NCI-H1436 (cell line): ENCODE measurements at places on chromosomes 3 and 15.

- DNase-seq, result no peak
Measured at GRCh38 chr3:9779721-9780457, 10.1 kb upstream of the CAMK1 start.

DNA sequence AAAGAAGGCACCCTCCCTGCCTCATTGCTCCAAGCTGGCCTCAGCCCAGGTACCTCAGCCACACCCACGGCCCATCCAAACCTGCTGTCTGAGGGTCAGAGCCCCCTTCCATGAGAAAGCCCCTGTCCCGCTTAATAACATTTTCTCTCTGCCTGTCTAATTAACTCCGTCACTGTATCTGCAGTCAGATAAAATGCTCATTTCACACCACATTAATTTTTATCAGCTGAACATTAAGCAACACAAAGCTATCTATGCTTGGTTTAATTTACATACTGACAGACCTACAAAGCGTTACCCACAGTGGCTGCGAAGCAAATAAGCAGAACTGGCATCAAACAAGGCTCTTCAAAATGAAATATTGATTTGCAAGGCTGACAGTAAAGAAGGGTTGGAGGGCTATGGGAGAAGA, 309.8 kb upstream of the ICE2 start:
- DNase-seq, result no peak

DNA sequence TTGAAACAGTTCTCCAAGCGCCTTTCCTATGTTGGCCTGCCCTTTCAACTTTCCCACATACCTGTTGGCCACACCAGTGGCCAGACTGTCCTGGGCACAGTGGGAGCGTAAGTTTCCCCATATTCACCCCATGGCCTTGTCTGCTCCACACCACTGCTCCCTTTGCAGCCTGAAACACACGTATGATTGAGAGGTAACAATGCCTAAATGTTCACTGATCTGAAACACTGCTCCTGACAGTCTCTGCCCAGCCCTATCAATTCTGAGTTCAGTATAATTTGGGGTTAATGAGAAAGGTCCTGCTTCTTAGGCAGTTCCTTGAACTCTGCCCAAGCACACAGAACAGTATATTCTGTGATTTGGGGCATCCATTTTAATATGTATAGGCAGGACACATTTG, 52.2 kb downstream of the ANXA2 start:
- DNase-seq, result no peak

DNA sequence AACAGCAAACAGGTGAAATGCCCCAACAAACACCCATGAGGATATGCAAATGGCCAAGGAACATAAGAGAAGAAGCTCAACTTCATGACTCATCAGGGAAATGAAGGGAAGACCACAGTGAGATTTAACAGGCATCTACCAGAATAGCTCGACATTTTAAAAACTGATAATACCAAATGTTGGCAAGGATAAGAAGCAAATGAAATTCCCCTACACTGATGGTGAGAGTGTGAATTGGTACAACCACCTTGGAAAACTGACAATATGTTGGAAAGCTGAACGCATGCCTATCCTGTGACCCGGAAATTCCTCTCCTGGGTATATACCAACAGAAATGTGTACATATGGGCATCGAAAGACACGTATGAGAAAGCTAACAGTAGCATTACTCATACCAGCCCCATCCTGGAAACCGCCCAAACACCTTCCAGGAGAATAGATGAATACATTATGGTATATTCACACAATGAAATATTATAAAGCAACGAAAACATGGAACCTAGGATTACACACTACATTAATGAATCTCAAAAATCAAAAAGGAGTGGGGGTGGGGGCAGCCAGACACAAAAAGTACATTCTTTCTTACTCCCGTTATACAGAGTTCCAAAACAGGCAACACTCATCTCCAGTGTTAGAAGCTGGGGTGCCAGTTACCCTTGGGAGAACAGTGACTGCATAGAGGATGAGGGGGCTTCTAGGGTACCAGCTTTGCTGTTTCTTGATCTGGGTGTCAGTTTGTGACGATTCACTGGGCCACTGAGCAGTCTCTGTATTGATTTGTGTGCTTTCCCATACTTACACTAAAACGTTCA, 16.9 kb downstream of the RFTN1 start:
- DNase-seq, result no peak

- DNase-seq, result no peak
Measured at GRCh38 chr3:179933914-179934313, 102.8 kb downstream of the PEX5L start.

GRCh38 chr15:98580572-98580971, 67.8 kb upstream of the IGF1R start:
- no peak for DNase-seq

- no peak for DNase-seq
Measured at GRCh38 chr15:100696452-100696851, 94.1 kb downstream of the ASB7 start.

- DNase-seq, result peak; percentile 23
Measured at GRCh38 chr15:98067339-98067738, 106.8 kb downstream of the ARRDC4 start.

DNA sequence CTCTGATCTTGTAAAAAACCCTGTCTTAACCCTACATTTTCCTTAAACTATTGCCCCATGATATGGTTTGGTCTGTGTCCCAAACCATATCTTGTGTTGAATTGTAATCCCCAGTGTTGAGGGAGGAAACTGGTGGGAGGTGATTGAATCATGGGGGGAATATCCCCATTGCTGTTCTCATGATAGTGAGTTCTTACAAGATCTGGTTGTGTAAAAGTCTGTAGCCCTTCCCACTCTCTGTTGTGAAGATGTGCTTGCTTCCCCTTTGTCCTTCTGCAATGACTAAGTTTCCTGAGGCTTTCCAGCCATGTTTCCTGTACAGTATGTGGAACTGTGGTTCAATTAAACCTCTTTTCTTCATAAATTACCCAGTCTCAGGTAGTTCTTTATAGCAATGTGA, 881.4 kb downstream of the DIPK2A start:
- no peak for DNase-seq

GRCh38 chr3:186208296-186208989, 99.6 kb upstream of the ETV5 start:
- no peak for DNase-seq

DNA sequence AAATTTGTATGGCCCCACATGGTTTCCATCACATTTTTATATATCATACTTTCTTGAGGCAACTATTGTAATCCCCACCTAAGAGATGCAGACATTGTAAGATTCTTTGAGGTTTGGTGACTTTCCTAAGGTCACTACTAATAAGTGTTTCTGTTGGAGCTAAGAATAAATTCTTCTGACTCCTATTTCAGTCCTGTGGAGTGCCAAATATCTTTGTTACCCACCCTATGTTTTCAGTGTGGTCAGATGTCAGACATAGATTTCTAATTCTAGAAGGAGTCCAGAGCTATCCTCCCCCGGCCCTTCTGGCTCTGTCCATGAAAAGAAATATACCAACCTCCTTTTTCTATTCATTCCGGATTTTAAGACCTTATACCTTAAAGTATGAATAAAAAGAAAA, 46.2 kb upstream of the FILIP1L start:
- no peak for DNase-seq

- no peak for DNase-seq
Measured at GRCh38 chr3:89256882-89257281, 149.5 kb downstream of the EPHA3 start.

- no peak for DNase-seq
Measured at GRCh38 chr15:75599401-75599800, 20.3 kb upstream of the PTPN9 start.

DNA sequence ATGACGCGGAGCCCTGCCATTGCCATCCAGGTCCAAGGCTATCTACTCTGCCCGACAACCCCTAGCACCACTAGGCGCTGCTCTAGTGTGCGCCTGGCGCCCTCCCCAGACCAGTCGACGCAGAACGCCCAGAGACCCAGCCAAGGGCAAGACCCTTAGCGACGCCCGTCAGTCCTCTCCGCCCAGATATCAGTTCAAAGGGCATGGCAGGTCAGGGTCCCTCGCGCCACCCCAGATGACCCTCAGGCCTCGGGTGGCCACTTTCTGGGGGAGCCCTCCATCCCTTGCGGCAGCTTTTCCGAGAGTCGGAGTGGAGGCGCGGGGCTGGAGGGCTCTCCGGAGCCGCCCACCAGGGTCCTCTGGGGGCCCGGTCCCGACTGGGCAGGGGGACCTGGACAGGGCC, 371 bp upstream of the CLSTN2 start:
- peak; percentile 89 for DNase-seq

- DNase-seq, result no peak
Measured at GRCh38 chr3:123296261-123296660, 94.5 kb downstream of the SEC22A start.

DNA sequence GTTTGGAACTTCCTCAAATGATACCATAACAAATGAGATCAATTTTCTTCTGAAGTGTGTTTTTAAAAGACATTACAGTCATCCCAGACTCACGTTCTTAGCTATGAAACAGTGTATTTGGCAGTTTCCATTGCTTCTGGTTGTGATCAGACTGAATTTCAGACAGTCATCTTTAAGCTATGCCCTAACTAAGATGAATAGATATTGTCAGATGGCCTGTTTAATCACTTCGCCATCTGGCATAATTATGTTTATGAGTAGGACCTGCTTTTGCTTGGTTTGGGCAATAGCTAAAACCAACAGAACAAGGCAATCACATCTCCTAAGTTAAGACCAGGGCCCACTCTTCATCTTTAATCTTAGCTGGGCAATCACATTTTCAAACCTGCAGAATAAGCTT, 313.1 kb downstream of the SV2B start:
- no peak for DNase-seq

DNA sequence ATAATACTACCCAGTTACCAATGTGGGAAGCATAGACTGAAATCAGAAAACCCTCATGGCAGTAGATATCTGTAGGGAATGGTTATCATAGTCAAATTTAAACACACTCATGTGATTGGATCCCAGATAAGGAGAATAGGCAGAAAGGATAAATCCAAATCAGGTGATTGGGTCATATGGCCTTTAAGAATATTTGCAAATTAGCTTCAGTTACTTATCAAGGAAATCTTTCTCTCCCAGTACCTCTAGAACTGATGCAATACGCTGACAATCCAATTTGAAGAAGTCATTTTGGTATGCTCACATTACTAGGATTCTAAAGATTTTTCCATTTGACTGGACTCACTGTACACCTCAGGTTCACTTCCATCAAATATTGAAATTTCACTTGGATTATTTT, 87.7 kb upstream of the MNS1 start:
- DNase-seq, result no peak

- no peak for DNase-seq
Measured at GRCh38 chr3:195865752-195866151, 42.6 kb downstream of the TNK2 start.

- DNase-seq, result no peak
Measured at GRCh38 chr3:124817079-124817478, 70.1 kb downstream of the ITGB5 start.

DNA sequence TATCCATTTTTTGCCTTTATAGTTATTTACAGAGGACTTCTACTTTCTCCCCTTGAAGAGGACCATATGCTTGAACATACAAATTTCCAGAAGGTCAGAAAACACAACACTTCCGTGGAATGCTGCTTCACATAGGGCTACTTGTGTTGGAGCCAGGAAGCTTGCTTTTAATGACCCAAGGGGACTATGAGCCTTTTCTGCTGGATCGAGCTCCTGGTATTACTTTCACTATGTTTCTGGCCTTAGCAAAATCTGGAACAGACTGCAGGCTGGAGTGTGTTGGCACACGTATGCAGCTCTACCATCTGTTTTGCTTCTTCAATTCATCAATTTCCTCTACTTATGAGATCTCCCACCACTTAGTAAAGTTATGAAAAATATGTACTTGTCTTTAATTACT, 69.3 kb upstream of the CBLB start:
- DNase-seq, result no peak

DNA sequence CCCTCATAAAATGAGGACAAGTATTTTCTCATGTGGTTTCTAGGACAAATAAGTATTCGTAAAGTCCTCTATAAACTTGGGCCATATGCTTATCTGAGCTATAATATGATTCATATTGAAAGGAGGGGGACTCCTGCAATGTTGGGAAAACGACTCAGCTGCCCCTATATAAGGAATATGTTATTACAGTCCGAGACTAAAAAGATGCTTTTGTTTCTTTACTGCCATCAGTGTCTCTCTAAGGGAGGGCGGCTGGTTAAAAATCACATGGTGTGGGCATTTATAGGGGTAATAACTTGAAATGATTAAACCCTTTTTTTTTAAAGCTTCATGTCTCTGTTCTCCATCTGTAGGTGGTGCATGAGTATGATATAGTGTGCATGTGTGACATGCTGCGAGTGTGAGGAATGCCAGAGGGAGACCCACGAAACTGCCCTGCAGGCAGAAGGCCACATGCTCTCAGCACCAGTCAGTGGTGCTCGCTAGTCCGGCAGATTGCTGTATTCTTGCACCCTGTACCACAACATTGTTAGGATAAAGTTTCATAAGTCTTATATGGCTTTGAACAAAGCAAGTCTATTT, 256.0 kb upstream of the CTDSPL start:
- no peak for DNase-seq

- DNase-seq, result no peak
Measured at GRCh38 chr3:66904831-66905493, 93.1 kb upstream of the KBTBD8 start.

DNA sequence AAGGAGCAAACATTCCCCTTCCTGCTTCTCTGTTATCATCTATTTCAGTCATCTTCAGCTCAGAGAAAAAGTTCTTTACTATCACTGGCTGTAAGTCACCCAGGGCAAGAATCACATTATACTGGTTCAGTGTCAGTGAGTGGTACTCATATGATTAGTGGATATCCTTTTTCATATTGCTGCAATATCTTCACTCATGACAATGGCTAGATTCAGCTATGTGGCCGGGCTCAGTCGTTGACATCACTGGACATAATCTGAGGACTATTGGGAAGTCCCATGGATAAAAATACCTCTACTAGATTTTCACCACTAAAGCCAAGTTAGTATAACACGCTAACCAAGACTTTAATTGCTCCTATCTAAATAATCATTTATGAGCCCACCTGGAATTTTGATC, 91.3 kb upstream of the UBE2E2 start:
- DNase-seq, result no peak

GRCh38 chr3:58084166-58084565, 75.9 kb downstream of the FLNB start:
- DNase-seq, result no peak

DNA sequence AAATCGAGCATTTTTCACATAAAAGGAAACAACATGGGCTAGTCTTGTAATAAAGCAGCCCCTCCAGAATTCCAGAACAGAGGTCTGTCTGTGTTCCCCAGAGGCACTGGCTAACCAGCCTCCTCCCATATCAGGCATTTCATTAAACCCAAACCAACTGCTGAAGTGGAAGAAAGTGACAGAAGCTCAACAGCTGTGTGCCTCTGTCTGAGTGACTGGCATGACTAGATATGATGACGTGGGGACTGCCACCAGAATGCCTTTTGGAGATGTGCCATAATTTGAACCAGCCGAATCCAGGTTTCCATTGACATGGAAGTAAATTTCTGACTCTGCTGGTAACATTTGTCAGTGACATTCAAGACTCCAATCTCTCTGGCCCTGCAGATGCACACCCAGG, 8.7 kb downstream of the LIMD1 start:
- no peak for DNase-seq

GRCh38 chr3:169591159-169591951, 72.2 kb downstream of the MECOM start:
- DNase-seq, result no peak
